Omental fat pad (tissue), 4 donors: ENCODE measurements at places on chromosomes 16 and 17. TPM values are rescaled to one million over a fixed set of nuclear protein-coding genes. Genes with fewer than 3 reads are reported as not detected.
A peak's percentile ranks its signal among the peaks of the same experiment; 100 is the strongest.

GRCh38 chr16:4136229-4136813, 20.1 kb upstream of the ADCY9 start:
- no peak for DNase-seq

DNA sequence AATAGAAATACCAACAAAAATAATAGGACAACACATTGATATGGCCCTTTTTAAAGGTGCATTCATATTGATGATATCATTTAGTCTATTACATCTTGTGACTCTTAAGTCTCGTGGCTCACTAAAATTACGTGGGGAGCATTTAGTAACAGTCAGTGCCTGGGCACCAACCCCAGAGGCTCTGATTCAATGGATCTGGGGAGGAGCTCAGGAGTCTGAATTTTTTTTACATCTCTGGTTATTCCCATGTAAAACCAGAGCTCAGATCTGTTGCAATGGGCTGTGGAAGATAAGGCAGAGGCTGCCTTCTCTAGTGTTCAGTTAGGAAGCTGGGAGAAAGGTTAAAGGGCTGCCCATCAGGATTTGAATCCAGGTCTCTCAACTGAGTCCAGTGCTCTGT, 549.9 kb upstream of the CDH5 start:
- DNase-seq, result no peak

- DNase-seq, result no peak
These were observed 2.0 kb downstream of the RBBP6 start for GRCh38 chr16:24541233-24541933.

Gene ADAM11
- 0.19 TPM for total RNA-seq

Gene KRTAP2-2
- total RNA-seq, result not detected

DNA sequence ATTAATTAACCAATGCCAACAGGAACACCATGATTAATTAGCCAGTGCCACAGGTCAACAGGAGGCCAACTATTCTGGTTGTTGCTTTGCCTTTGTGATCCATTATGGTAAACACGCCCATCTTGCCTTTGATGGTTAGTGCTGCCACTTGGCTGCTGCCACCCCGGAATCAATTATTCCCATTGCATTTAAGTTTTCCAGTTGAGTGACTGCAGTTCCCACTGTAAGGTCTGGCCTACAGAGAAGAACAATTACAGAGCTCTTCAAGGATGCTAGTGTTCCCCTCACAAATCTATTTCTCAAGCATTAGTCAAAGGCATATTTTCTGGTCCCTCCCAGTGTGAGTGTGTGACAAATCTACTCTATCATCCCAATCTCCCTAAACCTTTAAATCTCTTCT, 7.1 kb upstream of the CLEC19A start:
- DNase-seq, result no peak

GRCh38 chr17:50396261-50397110, 837 bp downstream of the LRRC59 start:
- DNase-seq, result peak; percentile 36

DNA sequence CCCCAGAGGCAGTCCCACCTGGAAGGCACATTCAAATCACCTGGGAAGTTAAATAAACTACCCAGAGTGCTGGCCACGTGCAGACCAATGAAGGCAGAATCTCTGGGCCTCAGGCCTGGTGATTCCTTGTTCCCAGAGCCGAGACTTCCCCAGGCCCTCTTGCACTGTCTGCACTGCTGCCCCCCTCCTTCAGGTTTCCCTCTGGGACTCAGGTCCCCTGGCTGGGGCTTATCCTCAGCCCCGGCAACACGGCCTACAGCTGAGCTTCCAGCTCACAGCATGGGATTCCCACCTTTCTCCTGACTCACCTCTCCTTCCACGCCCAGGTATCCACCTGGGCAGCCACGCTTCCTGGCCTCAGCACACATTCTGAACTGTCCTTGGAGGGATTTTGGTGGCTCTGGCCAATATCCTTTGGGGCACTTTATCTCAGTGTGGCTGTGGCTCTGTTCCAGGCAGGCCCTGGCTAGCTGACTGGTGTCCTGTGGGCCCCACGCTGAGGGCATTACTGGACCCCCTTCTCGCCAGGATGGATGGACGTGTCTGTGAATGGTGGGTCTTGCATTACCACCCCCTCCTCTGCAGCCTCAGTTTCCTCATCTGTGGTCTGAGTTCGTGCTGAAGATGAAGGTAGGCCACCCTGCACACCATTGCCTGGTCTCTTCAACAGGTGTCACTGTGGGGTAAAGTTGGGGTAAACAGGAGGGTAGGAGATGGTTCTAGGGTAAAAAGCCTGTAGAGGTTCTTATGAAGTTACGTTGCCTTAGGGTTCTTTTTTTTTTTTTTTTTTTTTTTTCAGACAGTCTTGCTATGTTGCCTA, 165.7 kb downstream of the IRF8 start:
- no peak for DNase-seq
